ENCODE measurements at places on chromosomes 7 and 10. TPM values are rescaled to one million over a fixed set of nuclear protein-coding genes. Genes with fewer than 3 reads are reported as not detected.

DNA sequence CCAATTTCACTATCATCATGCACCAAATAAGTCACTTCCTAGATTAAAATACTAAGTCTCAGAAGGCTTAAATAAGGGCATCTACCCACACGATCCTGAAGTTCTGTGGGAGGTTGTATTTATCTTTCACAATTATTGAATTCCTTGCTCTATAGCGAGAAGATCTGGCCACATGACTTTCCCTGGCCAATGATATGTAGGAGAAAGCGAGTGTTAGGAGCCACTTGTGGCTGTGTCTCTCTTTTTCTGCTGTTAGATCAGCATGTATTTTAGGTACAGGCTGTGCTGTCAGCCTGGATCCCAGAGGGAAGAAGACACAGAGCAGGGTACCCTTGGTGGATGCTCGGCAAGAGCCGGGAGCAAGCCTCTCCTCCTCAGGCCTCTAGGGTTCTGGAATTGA lies 131.3 kb upstream of the DPP6 start:
- no peak for DNase-seq

DNA sequence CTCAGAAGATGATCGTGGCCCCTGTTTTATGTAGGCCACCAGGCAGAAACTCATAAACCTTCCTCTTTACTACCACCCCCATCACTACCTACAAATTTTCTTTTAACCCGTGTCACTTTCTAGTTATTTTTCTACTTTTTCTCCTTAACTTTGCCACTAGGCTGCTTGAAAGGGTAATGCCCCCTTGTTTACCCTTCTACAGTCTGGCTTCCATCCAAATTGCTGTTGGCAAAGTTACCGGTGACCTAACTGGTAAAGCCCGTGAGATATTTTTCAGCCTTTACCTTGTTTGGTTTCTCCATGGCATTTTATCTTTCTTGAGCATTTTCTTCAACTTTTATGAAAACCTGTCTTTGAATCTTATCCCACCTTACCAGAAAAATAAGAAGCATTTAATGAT lies 153.0 kb downstream of the WNT2 start:
- peak; percentile 40 for DNase-seq

GRCh38 chr7:32283546-32283945 lies 206.6 kb downstream of the LSM5 start:
- DNase-seq = no peak

DNA sequence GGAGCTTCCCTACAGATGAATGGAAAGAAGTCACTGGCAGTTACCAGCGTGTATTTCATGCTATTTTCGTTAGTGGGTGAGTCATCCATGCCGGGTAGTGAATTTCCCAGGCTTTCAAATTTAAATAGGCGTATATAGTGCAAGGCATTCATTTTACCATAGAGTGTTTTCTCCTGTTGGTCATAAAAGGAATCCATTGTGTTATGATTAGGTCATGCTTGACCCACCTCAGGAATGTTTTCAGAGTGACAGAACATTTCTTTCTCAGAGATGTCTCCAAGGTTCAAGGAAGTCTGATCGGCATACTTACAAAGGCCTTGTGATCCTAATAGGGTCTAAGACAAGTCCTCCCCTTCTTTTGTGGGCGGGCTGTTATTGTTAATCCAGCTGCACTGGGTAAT lies 110.7 kb downstream of the AKR1D1 start:
- DNase-seq = peak; percentile 90

DNA sequence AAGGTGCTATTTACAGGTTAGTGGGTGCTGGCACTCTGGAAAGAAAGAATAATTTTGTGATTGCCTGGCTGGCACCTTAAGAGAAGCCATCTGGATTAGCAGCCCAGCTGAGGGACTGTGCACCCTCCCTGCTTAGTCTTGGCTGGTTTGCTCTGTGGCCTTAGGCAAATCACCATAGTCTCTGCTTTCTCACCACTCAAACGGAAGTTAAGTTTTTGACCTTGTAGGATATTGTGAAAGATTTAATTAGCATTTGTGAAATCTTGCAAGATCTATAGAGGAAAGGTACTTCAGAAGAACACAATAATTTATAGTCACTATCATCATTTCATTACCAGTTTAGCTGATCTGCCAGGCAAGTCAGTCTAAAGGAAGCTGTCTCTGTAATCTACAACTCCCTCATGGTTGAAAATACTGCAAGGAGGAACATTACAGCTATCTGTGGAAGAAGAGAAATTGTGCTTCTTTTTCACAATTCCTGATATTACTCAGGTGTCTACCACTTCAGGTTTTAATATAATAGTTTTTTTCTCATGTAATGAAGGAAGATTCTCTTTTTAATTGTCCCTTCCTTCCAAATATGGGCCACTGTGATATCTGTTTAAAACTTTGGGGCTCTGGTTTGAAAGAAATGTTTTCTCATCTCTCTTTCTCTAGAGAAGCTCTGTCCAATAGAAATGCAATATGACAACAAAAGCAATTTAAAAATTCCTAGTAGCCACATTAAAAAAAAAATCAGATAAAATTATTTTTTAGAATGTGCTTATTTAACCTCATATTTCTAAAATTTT lies 219.6 kb downstream of the PTEN start:
- peak; percentile 74 for DNase-seq

DNA sequence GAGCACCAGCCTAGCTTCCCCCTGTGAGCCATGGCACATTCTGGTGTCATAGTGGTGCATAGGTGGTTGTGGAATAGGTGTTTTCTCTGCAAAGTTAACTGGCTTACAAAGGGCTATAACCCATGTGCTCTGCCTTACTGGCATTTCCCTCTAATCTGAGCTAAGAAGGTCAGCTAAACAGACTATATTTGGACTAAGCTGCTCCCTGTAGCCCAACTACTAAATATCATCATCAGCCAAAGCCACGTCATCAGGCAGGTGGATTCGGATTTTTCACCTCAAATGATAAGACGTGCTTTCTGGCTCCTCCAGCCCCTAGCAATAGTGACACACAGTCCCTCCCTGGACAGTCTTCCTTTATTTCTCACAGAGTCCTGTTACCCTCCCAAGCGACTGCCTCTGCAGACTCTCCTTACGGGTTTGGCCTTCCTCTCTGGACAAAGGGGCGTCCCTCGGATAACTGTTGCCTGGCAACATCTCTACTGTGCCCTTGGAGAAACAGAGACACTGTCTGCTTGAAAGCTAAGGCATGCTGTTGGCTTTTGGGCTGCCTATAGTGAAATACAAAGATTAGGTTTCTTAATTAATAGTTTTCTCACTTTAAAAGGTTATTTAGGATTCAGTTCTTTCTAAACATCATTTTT lies 9.1 kb downstream of the SLC13A4 start:
- DNase-seq = no peak

- no peak for DNase-seq
Measured at GRCh38 chr10:20303453-20304152, 487.4 kb downstream of the PLXDC2 start.

GRCh38 chr10:7942859-7943258 lies 111.6 kb upstream of the GATA3 start:
- DNase-seq = no peak

DNA sequence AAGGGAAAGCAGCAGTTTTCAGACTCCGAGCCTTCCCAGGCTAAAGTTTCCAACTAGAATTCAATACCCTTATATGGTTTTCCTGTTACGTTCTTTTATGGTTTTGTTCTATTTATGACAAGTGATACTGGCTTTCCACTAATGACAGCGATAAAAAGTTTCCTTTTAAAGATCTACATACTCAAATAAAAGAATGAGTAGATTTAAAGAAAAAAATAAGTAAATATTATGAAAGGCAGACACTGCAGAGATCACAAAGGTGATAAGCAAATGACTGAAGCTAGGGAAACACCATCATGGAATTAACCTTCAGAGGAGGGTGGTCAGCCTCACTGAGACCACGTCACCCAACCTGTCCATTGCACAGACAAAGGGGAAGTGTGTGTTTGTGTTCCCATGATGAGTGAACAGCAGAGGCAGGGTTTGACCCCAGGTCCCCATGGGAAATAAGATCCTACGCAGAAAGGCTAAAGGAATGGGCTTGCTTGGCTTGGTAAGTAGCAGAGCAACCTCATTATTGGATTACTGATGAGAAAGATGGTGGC lies 4.0 kb downstream of the VSIR start:
- no peak for DNase-seq

DNA sequence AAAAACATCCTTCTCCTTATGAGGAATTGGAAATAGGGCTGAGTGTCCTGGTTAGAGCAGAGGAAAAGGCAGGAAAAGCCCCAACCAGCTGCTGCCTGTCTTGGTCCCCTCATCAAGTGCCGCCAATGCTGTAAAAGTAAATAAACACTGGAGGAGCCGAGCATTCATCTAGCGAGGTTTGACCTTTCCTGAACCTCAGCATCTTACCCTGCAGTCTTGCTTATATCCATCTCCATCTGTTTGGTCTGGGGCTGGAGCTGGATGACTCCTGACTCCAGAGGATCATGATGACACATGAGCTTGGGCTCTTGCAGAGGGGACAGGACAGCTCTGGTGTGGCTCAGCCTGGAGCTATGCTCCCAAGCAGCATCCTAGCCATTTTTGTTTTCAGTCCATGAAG lies 501.1 kb downstream of the TNS3 start:
- DNase-seq = peak; percentile 59

GRCh38 chr10:96014473-96015102 lies 28.8 kb upstream of the CCNJ start:
- no peak for DNase-seq

GRCh38 chr10:68790476-68790875 lies 36.9 kb upstream of the STOX1 start:
- DNase-seq = no peak

DNA sequence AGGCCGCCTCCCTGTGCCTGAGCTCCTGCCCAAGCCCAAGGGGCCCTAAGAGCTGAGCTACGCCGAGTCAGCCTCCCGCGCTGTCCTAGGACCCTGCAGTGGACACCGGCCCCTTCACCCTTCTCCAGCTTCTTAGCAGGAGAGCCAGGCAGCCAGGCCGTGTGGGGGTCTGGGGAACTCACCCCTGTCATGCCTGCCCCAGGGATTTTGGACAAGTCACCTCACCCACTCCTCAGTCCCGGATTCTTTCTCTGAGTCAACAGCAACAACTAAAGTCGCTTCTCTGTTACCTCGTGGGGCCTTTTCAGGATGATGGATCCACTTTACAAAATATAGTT lies 79.3 kb downstream of the MKI67 start:
- no peak for DNase-seq

DNA sequence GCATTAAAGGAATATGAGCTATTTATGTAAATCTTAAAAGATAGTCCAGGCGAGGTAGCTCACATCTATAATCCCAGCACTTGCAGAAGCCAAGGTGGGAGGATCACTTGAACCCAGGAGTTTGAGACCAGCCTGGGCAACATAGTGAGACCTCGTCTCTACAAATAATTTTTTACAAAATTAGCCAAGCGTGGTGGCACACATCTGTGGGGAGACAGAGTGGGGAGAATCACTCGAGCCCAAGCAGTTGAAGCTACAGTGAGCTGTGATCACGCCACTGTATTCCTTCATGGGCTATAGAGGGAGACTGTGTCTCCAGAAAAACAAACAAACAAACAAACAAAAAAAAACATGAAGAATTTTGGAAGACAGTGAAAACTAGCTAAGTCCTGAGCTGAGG lies 28.4 kb downstream of the HERC4 start:
- DNase-seq = no peak

DNA sequence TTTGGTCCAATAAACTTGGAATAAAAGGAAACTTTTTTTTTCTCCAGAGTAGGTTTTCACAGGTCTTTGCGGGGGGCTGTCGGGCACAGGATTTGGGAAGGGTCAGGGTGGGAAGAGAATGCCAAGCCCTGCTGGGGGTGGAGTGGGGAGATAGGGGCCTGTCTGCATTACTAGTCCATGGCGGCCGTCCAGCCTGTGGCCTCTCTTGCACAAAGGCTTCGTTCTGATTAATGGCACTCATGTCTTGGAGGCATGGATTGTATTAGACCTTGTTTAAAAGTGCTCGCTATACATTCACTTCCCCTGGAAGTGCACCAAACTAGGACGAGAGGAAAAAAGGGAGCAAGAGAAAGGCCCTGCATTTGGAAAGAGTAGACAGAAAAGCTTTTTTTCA lies 37.2 kb downstream of the LRMDA start:
- DNase-seq = peak; percentile 17

DNA sequence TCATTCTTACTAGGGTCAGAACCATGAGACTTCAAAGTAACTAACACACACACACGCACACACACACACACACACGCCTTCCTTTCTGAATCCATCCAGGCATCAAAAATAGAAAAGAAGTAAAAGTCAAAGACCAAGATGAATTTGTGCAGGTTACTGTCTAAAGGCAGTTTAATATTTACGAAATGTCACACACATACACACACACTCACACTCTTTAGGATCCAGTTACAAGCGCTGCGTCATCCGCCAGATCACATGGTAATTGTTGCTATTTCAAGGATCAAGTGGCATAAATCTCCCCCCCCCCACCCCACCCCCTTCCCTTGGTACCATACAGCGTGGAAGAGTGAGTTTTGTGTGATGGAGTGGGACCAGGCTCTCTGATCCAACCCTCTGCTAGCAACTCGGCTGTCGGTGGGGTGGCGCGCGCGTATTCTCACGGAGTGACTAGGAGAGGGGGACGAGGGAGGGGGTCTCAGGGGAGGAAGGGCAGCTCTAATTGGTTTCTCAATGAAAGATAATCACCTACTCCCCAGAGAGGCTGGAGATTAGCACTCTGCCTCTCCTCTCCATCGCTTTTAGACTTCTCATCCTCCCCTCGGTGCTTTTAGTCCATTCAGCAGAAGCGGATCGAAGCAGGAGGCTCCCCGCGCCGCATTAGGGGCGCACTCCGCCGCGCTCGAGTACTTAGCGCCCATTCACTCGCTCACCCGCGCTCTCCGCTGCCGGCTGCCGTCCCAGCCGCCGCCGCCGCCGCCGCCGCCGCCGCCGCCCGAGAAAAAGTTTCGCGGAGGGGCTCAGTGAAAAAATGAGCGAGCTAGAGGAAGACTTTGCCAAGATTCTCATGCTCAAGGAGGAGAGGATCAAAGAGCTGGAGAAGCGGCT lies 83.5 kb upstream of the PRKG1 start:
- DNase-seq = peak; percentile 25

- no peak for DNase-seq
Measured at GRCh38 chr10:63825111-63825510, 303.9 kb downstream of the REEP3 start.

DNA sequence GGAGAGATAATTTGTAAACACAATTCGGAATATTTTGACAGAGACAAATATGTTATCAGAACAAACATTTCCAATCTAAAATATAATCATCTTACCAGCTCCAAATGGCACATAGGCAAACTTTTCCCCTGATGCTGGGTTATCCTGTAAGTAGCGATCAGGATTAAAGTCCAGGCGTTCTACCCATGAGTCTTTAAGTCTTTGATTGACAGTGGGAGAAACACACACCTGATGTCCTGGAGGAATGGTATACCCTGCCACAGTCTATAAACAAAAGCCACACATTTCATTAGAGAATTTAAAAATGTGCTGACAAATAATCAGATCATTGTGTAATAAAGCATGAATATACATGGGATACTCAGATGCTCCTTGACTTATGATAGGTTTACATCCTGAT lies 17.3 kb downstream of the CYP51A1 start:
- no peak for DNase-seq

GRCh38 chr10:79107736-79108264 lies 39.0 kb downstream of the ZMIZ1 start:
- no peak for DNase-seq

UNCX gene
- total RNA-seq = not detected

GLRX3 gene
- total RNA-seq = 152 TPM

CADPS2 gene
- total RNA-seq = 1.5 TPM

CNNM1 gene
- 1.4 TPM for total RNA-seq

ZNF425 gene
- total RNA-seq = 1.3 TPM

CHAT gene
- not detected for total RNA-seq

ELN gene
- 0.59 TPM for total RNA-seq

HHEX gene
- 0.60 TPM for total RNA-seq

LIPJ gene
- under 0.01 TPM for total RNA-seq

IRF5 gene
- not detected for total RNA-seq

COL28A1 gene
- total RNA-seq = not detected

HOXA6 gene
- 7.2 TPM for total RNA-seq

IKZF1 gene
- not detected for total RNA-seq

MSS51 gene
- total RNA-seq = 0.24 TPM

STRIP2 gene
- 6.4 TPM for total RNA-seq

Data from RPMI7951 (cell line).